ENCODE measurements at places on chromosomes 7 and 10. TPM values are rescaled to one million over a fixed set of nuclear protein-coding genes. Genes with fewer than 3 reads are reported as not detected.

GRCh38 chr10:130254662-130255061, 118.5 kb downstream of the GLRX3 start:
- H3K36me3 ChIP-seq = no peaks in the 10 kb centered on the region
- no peak for DNase-seq
- H3K27ac ChIP-seq = no peak overlapping the region
- H3K4me3 ChIP-seq = no peak overlapping the region

DNA sequence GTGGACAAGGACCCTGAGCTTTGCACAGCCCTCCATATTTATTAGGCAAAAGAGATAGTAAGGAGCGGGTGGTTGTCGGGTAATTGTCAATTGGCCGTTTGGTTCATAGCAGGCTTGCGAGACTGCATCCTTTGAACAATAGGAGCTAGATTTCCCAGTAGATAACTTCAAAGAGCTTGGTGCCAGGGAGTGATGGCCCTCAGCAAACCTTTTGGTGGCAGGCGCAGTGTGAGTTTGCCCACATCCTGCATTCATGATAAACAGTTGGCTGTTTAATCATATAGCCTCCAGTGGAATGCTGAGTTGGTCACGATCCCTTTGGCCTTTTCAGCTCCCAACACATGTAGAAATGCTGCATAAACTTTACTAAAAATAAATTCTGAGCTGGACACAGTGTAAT, 156.9 kb downstream of the AKR1D1 start:
- no peaks in the 10 kb centered on the region for H3K36me3 ChIP-seq
- no peaks in the 10 kb centered on the region for H3K27me3 ChIP-seq
- no peaks in the 10 kb centered on the region for H3K4me1 ChIP-seq
- DNase-seq = no peak
- no peak overlapping the region for H3K27ac ChIP-seq

- H3K4me3 ChIP-seq = peak overlapping the region; percentile 16
- H3K36me3 ChIP-seq = no peaks in the 10 kb centered on the region
- peak overlapping the region; percentile 95 for H3K27ac ChIP-seq
- peak; percentile 92 for DNase-seq
- H3K4me1 ChIP-seq = peaks cover 32% of the 10 kb centered on the region
- no peaks in the 10 kb centered on the region for H3K27me3 ChIP-seq
Measured at GRCh38 chr10:26516540-26517101, 78.5 kb downstream of the APBB1IP start.

DNA sequence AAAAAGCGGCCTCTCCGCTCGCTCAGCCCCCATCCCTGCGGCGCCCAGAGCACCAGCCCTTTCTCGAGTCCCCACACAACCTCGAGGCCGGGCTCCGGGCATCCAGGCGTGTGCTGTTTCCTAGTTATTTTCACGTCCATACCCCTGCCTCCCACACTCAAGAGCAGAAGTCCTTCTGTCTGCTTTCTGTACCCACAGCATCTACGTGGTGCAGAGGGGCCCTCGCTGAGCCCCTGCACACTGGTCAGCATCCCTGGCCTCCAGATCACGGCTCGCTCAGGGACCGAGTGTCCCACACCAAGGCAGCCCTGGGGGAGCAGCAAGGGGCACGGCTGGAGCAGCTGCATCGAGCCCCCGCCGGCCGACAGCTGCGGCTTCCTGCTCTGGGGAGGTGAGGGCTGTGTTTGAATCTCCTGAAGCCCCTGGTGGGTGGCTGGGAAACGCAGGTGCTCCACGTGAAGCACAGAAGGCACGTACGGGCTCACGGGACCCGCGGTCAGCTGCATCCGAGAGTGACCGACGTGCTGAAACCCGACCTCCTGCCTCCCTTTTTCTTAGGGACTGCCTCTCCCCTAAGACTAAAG, 333.1 kb downstream of the DNAJB6 start:
- no peak overlapping the region for H3K27ac ChIP-seq
- H3K4me3 ChIP-seq = no peak overlapping the region
- H3K27me3 ChIP-seq = no peaks in the 10 kb centered on the region
- no peaks in the 10 kb centered on the region for H3K4me1 ChIP-seq
- DNase-seq = no peak

GRCh38 chr10:103951183-103951582, 15.8 kb upstream of the SLK start:
- H3K36me3 ChIP-seq = no peaks in the 10 kb centered on the region
- no peak overlapping the region for H3K4me3 ChIP-seq

The CTAGE4 gene
- total RNA-seq = not detected

The CHN2 gene
- 16.5 TPM for total RNA-seq

The PRPS1L1 gene
- total RNA-seq = not detected

The TDRD1 gene
- not detected for total RNA-seq

All from Caco-2 (cell line).